ENCODE measurements at places on chromosomes 16 and 17.
A peak's percentile ranks its signal among the peaks of the same experiment; 100 is the strongest.

DNA sequence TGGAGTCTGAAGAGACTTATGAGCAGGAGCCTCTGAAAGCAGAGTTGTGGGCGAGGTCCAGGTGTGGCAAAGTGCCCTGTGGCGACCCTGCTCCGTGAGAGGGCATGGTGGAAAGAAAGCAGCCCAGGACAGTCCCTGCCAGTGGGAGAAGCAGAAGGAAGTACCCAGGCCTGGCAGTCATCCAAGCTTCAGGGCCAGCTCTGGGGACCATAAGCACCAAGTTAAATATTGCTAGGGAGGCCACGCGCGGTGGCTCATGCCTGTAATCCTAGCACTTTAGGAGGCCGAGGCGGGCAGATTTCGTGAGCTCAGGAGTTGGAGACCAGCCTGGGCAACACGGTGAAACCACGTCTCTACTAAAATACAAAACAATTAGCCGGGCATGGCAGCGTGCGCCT lies 4.9 kb upstream of the ASGR1 start:
- DNase-seq: peak; percentile 81

GRCh38 chr17:20028443-20028842 lies 19.3 kb downstream of the SPECC1 start:
- DNase-seq: peak; percentile 84

GRCh38 chr17:57279432-57279831 lies 23.1 kb downstream of the MSI2 start:
- no peak for DNase-seq

DNA sequence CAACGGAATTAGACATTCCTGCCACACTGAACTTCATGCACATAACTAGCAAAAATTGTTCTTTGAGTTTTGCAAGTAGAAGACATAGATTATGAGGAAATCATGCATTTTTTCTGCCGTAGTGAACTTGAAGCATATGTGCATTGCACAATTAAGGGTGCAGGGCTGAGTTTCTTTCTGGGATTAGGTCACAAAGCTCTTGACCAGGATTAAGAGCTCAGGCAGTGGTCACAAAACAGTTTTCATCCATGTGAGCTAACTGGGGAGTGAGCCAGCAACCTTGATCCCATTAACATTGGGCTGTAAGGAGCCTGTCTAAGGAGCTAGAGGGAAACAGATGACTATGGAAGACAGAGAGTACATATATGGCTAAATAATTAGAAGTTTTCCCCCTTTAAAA lies 143.7 kb downstream of the PMP22 start:
- no peak for DNase-seq

- no peak for DNase-seq
Observed at GRCh38 chr16:19236561-19237209, 48.8 kb upstream of the CLEC19A start.

- no peak for DNase-seq
Observed at GRCh38 chr17:8476741-8477140, 41.1 kb downstream of the NDEL1 start.

GRCh38 chr16:49439050-49439449 lies 65.4 kb downstream of the C16orf78 start:
- no peak for DNase-seq

GRCh38 chr17:13518261-13519000 lies 83.3 kb downstream of the HS3ST3A1 start:
- no peak for DNase-seq

- no peak for DNase-seq
Observed at GRCh38 chr16:2471653-2472487, 773 bp downstream of the NTN3 start.

DNA sequence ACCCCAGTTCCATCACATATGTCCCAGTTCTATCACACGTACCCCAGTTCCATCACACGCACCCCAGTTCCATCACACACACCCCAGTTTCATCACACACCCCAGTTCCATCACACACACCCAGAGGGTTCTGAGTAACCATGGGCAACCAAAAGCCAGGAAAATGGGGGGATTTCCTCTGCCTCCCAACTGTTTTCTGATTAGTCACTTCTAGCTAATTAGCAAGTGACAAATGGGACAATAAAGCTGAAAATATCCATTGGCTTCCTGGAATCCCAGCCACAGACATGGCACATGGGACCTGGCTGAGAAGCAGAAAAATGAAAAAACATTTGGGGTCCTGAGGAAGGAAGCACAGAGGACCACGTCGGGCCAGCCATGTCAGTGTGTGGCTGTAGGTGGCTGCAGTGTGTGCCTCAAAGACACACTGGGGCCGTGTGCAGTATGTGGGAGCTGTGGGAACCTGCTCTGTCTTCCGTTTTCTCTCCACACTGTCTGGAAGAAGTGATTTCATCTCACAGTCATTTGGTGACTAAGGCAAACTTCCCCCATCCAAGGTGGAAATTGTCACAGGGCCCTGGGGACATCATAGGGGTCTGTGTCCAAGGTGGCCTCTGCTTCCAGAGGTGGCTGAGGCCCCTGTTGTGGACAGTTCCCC lies 106.7 kb downstream of the CMIP start:
- peak; percentile 84 for DNase-seq

DNA sequence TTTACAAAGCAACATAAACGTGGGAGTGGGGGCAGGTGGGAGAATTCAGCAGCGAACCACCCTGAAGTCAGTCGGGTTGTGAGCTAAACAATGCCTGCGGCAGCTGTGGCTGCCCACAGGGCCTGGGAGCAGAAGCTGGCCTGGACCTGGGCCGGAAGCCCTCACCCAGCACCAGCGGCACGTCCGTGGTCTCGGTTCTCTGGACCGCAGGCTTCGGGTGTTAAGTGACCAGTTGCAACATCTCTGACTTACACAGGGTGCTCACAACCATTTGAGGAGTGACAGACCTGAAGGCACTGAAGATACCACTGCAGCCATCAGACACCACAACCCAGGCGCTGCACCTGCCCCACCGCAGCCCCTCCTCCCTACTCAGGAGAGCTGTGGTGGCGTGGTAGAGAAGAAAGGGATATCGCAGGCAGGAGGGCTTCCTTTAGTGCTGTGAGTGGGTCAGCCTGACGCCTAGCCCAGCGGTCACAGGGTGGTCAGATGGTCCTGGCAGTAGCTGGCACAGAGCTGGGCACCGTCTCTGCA lies 33.8 kb downstream of the CBFA2T3 start:
- no peak for DNase-seq

DNA sequence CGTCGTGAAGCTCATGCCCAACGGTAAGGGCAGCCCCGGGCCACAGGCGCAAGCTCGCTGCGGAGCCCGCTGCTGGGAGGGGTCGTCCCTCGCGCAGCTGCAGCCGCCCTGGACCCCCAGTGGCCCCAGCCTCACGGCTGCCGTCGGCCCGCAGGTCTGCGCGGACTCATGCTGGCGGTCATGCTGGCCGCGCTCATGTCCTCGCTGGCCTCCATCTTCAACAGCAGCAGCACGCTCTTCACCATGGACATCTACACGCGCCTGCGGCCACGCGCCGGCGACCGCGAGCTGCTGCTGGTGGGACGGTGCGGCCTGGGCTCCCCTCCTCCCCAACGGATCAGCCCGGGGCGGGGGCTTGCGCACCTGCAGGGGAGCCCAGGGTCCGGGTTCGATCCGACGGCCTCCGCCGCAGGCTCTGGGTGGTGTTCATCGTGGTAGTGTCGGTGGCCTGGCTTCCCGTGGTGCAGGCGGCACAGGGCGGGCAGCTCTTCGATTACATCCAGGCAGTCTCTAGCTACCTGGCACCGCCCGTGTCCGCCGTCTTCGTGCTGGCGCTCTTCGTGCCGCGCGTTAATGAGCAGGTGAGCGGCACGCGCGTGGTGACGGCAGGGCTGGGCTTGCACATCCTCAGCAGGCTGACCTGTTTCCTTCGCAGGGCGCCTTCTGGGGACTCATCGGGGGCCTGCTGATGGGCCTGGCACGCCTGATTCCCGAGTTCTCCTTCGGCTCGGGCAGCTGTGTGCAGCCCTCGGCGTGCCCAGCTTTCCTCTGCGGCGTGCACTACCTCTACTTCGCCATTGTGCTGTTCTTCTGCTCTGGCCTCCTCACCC lies 5.8 kb downstream of the SLC5A2 start:
- no peak for DNase-seq

DNA sequence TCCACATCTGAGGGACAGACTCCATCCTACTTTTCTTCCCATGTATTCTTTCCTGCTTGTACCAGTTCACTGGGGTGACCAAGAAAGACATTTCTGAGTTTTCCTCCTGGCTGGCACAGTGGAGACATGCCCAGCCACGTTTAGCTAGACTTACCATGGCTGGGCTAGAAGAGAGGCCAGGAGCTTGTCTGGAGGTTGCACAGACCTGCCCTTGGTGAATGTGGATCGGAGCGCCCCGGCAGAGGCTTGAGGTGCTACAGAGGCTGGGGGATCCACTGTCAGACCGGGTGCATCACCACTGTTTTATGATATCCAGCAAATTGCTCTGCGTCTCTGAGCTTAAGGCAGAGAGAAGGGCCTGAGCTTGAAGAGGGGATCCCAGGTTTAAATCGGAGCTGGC lies 3.5 kb downstream of the IL4R start:
- no peak for DNase-seq

- no peak for DNase-seq
Observed at GRCh38 chr17:50954641-50955121, 88.5 kb upstream of the TOB1 start.

GRCh38 chr16:11497851-11498289 lies 88.8 kb downstream of the LITAF start:
- DNase-seq: peak; percentile 20

- DNase-seq: no peak
Observed at GRCh38 chr17:72063756-72064450, 56.9 kb upstream of the SOX9 start.

DNA sequence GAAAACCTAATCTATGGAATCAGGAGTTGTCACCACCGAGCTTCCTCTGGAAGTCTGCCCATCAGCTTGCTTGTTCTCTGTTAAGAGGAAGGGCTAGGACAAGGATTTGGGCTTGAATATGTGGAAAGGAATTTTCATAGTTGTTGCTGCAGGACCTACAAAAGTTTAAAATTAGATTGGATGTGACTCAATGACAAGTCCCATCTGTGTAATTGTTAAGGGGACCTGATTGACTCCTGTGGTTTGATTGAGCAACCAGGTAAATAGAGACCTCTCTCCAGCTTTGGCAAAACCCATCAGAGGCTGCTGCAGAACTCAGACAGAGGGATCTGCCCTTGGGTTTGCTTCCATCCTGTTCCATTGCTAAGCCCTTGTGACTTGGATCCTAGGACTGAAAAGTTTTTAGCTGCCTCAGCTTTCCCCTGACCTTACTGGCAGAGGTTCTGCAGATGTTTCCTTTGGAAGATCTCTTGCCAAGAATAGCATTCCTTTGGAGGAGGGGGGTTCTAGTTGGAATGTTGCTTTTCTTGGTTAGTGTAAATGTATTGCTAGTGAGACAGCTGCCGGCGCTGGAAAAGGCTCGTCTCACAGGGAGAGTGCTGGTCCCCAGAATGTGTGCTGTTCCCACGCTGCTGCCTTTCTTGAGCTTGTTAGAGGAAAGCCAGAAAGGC lies 50.0 kb downstream of the SF3B3 start:
- DNase-seq: no peak

- DNase-seq: peak; percentile 72
Observed at GRCh38 chr16:12462426-12463280, 341.0 kb downstream of the CPPED1 start.

- DNase-seq: no peak
Observed at GRCh38 chr16:66382171-66382965, 15.9 kb downstream of the CDH5 start.
